Stimulated activated CD4-positive, alpha-beta T cell treated with anti-CD3 and anti-CD28 coated beads, Interleukin-1b, Interleukin-23, amount 100 ng/mL, for 1 hour (primary cell): ENCODE measurements at places on chromosomes 2 and 18.

DNA sequence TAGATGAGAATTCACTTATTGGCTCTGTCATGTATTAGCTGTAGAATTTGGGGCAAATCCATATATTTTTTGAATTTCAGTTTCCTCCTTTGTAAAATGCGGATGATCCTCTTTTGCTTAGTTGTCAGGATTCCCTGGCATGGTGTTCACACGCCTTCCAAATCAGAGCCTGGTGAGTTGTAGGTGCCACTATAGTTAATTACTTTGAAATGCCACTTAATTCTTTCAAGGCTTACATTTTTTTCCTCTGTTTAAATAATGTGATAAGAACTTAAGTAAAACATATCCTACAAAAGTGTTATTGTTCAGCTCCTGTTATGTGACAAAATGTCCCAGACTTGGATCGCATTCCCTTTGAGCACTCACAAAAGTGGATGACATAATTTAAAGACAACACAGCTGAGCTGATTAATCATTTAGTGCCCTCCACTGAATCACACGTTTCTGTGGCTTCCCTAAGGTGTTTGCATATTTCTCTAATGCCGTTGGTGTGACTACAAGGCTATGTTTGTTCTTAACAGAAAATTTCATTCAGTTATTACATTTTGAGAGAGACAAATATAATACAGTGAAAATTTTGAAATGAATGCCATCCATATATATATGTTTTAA, 471.2 kb upstream of the CHST9 start:
- no peak for DNase-seq

DNA sequence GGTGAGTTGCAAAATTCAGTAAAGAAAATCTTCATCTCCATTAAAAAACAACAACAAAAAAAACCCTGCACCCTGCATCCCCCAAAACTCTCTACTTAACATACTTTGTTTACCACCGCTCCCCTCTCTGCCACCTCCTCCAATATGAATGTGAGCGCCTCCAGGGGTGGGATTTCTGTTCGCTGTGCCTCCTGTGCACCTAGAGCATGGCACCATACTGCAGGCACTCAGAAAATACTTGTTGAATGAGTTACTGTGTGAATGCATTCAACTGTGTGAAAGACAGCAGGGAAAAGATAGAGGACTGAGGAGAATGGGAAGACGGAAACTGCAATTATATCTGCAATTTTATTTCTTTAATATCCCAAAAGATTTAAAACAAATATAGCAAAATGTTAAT, 4.5 kb downstream of the CEBPZ start:
- no peak for DNase-seq

- DNase-seq = no peak
These were observed 96.0 kb downstream of the HNMT start for GRCh38 chr2:138060301-138060635.

GRCh38 chr2:169637620-169638019, 53.5 kb downstream of the PPIG start:
- no peak for DNase-seq

DNA sequence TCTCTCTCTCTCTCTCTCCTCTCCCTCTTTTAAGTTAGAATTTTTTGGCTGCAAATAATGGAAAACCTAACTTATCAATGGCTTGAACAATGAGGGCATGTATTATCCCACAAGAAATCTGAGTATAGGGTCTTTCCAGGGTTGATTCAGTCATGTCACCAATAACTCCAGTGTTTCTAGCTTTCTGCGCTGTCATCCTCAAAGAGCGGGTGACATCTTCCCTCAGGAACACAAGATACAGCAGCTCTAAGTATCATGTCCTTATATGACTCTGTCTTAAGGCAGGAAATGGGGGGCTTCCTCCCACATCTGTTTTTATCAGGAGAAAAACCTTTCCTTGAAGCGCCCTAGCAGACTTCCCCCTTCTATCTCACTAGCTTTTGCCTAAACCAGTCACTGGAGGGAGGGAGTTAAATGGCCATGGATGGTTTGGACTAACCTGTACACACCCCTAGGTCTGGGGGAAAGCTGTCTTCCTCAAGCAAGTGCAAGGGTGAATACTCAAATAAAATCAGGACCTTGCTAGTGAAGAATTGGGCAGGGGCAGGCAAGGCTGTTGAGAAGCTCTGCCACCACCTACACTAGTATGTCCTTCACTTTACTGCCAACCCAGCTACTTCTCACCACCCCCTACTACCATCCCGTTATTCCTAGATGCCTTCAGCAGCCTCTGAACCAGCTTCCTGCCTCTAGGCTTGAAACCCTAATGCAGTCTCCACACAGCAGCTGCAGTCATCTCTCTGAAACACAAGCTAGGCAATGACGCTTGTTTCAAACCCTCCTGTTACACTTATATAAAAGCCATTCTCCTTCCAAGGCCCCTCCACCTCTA, 7.5 kb upstream of the TUBA4A start:
- DNase-seq = no peak

DNA sequence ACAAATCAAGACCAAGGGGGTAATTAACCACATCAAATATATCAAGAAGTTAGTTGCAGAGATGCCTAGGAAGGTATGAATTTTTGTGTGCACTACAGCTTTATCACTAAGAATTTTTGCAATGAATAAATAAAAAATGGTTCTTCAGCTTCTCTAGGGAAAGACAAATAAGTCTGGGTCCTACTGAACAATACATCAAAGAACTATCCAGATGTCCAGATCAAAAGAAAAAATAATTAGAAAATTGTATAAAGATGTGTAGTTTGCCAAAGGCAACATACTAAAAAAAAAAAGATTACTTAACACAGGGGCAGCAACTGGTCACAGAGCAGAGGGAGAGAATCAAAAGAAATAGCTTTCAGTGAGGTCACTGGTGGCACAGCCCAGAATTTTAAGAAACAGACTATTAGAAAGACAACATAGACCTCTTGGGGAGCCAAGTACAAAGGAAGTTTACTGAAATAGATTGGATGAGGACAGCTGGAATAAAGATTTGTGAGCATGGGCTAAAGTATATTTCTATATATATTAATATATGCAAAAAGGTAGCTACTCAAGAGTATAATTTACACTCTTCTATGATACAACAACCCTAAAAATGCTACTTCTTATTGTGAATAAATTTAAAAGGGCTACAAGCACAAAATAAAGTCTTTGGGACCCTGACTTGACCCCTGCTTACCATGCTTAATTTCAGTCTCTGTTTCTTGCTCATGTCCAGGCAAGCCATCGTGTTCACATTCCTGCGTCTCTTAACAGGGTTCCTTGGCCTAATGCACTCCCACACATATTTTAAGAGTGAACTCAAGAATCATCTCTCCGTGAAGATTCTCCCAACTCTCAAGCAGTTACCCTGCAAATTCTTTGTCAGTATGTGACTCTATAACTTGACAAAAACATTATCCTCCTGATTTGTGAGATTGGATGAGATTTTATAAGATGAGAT, 99.0 kb upstream of the GRB14 start:
- no peak for DNase-seq

DNA sequence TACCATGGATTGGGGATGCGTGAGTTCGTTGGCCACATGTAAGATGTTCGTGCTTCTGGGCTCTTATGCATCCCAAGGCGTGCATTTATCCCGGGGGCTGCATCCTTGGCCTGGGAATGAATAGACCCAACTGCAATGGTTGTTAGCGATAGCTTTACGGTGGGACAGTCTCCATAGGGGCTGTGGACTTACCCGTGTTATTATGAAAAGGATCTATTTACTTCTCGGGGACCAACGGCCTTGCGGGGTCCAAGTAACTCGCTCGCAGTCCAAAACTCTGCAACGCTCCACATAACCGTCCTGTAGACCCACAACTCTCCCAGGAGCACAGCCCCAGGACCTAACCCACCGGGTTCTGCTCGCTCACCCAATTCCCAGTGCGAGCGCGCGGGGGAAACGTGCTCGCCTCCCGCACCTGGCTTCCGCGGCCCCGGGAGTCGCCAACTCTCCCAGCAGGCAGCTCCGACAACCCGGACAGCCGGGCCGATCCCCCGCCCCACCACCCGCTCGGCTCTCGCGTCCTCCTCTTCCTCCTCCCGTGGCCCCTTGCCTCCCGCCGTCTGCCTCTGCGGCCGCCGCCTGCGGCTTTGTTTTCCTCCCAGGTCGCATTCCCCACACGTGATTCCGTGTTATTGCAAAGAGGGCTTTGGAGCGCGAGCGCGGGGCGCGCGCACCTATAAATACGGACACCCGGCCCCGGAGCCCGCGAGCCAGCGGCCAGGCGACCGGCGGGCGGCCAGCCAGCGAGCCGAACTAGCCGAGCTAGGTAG, at the start of gene CABLES1:
Gene CABLES1 (plus strand): TSS at position 706 of the 770 bp plus-strand sequence. CDS start 278 bp downstream, outside the sequence.
- no peak for DNase-seq

DNA sequence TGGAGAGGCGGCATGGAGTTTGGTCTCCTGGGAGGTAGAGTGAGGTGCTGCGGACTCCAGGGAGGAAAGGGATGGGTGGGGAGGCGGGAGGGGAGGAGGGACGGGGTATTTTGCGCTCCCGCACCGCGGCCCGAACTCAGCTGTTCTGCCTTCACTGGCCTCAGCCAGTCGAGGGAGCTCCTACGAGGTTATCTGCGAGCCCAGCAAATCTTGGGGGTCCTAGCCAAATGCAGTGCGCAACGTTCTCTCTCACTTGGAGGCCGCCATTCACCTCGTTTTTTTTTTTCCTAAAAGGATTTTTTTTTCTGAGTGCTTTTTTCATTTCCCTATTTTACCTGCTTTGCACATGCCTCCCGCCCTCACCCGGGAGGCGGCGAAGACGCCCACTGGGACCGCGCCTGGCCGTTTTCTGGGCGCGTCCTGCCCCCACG, 877 bp upstream of the BCL2L11 start:
- DNase-seq = no peak
